NB4 (cell line): ENCODE measurements at places on chromosomes 12 and 14.

DNA sequence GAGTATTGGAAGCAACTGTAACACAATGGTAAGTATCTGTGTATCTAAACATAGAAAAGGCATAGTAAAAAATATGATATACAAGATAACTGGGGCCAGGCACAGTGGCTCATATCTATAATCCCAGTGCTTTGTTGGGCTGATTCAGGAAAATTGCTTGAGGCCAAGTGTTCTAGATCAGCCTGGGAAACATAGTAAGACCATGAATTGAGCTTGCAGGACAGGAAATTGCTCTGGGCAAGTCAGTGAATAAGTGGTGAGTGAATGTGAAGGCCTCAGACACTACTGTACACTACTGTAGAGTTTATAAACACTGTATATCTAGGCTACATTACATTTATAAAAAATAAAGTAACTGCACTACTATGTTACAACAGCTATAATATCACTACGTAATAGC, 75.2 kb downstream of the GPR135 start:
- no peak for DNase-seq

DNA sequence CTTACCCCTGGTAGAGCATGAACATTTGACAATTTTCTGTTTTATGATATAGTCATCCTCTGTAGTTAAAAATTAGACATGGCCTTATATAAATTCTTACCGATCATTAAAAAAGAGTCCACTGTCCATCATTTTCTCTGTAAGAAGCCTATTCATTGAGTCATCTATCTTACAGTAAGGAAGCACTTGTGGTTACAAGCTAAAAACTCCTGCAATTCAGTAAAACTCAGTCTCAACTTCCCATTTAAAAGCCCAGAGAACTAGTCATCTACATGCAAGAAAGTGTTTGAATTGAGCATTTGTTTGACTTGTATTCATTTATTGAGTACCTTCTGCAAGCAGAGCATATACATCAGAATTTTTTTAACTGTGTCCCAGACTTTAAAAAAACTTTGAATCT, 63.3 kb downstream of the GTF2A1 start:
- peak; percentile 40 for DNase-seq

- DNase-seq: no peak
Measured at GRCh38 chr14:69318241-69318640, 58.3 kb downstream of the GALNT16 start.

GRCh38 chr12:6407236-6407954, 23.4 kb downstream of the LTBR start:
- no peak for DNase-seq

DNA sequence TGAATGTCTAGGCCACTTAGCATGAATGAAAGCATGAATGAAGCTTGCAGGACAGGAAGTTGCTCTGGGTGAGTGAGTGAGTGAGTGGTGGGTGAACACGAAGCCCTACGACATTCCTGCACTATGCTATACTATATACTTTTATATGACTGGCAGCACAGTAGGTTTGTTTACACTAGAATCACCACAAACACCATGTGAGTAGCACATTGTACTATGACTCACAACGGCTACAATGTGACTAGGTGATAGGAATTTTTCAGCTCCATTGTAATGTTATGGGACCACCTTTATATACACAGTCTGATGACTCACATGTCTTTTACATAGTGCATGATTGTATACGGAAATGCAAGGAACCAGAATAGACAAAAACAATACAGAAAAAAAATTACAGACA, 1480.2 kb downstream of the AACS start:
- no peak for DNase-seq

GRCh38 chr14:49677643-49678042, 10.4 kb downstream of the POLE2 start:
- no peak for DNase-seq

DNA sequence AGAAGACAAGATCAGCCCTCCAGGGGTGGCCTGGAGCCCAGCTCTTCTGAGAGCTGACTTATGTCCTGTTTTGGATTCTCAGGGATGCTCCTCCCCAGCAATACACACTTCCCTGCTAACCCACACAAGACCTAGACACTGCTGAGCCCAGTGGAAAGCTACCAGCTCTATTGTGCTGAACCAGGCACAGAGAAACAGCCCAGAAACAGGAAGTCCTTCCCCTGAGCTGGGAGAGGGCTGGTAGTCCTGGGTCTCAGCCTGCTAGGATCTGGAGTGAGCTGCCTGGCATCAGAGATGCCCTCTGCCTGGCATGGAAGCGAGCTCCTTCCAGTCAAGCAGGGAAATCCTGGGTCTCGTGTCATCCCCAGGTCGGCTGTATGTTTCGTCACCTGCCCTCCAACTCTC, 1.2 kb upstream of the LAG3 start:
- peak; percentile 53 for DNase-seq

DNA sequence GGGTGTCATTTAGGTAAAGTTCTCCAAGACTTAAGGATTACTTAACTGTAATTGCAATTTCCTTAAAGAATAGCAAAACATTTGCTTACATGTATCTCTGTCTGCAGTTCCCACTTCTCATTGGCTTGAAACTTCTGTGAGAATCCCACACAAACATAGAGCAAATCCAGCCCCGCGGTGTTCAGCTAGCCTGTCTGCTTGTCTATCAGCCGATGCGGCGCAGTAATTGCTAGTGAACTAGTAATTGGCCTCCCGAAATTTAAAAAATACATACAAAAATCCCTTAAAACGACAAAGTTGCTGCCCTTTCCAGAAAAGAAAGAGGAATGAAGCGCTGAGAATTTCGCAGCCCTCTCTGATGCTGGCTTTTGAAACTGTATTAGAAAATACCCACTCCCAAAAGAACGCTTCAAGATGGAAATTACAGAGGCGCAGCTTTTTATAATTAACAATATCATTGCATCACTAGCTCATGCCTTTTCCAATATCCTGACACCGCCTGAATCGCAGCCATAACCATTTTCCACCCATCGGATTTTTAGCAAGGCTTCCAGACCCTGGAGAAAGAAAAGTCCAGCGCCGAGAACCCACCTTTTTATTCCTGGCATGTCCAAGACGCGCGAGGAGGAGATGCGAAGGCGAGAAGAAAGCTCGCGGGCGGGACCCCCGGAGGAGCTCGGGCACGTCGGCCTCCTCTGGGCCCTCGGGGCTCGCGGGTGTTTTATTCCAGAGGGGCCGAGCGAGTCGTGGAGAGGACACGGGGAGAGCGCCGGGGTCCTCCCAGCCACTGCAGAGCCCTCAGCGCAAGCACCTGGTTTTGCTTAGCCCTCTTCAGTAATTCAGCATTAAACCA, 646 bp downstream of the FBLN5 start:
- DNase-seq: no peak

- DNase-seq: no peak
Measured at GRCh38 chr12:26535826-26536225, 297.2 kb downstream of the ITPR2 start.

DNA sequence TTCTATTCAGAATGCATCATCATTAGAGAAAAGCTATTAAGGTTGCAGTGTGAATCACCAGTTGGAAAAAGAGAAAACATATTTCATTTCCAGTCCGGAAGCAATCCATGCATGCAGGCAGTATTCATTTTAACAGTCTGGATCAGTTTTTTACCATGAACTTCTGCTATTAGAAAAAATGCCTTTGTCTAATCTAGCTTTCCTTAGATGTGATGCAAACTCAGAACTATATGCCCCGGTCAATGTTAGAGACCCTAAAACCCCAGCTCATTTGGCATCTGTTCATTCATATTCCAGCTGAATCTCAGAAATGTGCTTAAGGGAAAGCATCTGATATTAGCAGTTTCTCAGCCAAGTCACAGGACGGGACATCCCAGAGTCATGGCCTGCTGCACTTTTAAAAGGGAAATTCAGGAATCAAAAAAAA, 8.5 kb downstream of the IRAK3 start:
- DNase-seq: no peak

GRCh38 chr12:32847287-32847686, 49.3 kb downstream of the PKP2 start:
- no peak for DNase-seq
